ENCODE measurements at places on chromosomes 11 and 22.

DNA sequence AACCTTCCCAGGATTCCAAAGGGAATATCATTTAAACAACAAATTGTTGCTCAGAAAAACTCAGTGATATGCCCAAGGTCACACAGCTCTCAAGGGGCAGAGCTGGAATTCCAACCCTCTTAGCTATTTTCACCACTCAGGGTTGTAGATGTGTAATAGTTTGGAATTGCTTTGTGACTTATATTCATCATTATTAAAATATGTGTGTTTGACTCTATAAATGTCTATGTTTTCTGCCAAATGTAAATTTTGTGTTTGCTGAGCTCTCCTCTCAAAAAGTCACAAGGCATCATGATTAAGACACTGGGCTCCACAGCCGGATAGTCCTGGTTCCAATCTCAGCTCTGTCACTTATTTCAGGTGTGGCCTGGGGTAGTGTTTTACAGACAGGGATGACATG lies 407.3 kb downstream of the TMEM135 start:
- no peak for DNase-seq

DNA sequence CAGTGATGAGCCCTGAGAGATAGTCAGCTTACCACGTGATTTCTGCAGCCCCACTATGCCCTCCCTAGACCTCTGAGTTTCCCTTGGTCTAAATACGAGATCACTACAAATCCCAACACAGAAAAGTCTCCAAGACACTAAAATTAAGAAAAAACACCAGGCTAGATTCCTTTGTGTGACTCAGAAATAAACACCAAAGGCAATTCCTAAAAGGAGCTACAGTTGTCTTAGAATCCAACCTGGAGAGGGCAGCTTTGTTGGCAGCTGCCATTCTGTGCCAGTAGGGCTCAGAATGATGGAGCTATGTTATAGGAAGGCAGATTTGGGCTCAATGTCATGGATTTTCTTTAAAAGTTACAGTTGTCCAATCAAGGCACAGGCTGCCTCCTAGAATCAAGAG lies 37.1 kb upstream of the HMGXB4 start:
- no peak for DNase-seq

GRCh38 chr22:30884211-30885000 lies 84.2 kb downstream of the MORC2 start:
- DNase-seq, result no peak

DNA sequence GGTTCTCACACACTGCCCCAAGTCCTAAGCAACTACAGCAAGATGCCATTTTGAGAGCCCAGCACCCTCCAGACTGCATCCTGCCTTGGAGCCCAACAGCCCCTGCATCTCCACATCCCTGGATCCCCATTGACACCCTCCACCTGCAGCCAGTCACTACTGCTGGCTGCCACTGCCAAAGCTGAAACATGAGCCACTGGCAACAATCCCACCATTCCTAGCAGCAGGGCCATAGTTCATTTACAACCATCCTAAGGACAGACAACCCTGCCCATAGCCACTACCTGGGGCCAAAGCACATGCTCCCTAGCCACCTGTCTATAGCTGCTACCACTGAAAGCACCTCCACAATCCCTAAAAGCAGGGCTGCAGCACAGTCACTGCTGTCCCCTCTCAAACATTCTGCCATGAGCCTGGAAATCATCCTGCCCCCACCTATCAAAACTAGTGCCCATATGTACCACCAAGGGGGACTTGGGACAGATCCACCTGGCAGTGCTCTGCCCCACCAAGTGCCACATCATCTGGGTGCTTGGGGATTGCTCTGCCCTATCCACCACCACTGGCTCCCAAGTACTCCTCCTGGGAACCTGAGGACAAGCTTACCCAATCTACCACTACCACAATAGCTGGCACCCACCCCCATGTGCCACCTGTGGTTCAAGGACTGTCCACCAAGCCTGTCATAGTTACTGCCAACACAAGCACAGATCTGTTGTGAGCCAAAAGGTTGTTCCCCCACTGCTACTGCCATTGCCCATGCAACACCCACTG lies 138.8 kb upstream of the SOX6 start:
- DNase-seq, result no peak

DNA sequence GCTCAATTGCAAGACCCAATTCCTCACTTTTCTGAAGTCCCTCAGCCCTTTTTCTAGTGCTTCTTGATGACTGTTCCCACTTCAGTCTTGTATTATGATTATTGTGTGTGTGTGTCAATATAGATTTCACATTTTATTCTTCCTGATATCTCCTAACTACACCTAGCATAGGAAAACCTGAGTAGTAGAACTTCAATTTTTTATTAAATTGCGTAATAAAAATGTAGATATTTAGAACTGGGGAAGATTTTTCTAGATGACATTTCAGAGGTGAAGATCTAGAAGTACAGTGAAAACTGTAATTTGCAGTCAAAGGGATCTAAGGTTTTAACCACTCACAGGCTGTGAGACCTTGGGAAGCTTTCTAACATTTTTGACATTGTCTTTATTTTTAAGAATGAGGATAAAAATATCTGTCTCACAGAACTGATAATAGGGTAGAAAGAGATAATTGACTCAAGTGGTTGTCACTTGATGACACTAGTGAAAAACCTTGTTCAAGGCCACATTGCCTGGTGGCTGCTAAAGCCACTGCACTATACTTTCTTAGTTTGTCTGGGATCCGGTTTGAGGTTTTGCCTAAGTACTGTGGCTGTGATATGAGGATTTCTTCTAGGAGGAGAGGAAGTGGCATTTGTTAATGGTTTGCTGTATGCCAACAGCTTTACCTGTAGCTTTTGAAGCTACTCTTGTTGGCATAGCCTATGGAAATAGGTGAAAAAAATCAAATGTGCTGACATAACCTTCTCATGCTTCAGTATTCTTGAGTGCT lies 32.2 kb upstream of the SESN3 start:
- DNase-seq, result no peak

- DNase-seq, result peak; percentile 82
These were observed 11.4 kb downstream of the PACS1 start for GRCh38 chr11:66081505-66081904.

DNA sequence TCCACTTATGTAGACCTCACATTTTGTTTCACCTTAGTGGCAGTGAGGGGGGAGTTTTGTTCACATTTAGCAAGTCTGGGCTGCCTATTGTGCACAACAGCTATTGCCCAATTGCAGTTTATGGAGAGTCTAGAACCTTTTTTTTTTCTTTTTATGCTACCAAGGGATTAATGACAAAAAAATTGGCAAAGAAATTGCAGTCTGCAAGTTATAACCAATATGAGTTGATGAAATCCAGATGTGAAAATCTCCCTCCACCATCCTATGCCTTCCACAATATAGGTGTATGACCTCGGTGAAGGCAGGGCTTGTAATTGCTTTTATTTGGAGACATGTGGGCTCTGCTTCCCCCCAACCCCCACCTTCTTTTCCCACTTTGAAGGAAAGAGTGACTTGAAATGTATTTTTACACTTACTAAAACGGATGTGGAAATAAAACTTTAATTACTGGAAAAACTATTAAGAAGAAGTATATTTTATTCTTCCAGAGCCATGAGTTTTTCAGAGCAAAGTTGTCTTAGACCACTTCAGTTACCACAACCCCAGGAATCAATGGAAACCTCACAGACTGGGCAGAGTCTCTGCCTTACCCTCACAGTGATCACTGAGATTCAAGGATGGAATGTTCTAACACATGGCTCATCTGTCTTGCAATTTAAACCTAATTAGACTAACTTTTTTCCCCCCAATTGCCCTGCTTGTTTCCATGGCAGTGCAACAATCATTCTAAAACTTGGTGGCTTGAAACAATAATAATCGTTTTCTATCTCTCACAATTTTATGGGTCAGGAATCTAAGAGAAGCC lies 120.8 kb upstream of the SLC5A12 start:
- DNase-seq, result no peak

DNA sequence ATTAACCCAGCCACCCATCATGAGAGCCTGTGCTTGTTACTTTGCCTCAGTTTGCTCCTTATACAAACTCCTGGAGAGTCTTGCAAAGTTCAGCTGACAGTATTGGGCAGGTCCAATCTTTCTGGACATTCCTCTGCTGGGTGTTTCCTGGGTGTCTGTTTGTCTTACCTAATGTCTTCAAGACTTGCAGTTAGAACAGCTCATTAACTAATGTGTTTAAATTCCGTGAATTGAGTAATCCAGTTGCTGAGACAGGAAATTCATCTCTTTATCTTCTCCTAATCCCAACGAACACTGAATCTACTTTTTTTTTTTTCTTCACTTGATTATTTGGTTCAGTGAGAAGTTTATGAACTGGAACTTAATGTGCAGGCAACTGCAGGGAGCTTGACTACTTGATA lies 20.6 kb downstream of the BCO2 start:
- no peak for DNase-seq

DNA sequence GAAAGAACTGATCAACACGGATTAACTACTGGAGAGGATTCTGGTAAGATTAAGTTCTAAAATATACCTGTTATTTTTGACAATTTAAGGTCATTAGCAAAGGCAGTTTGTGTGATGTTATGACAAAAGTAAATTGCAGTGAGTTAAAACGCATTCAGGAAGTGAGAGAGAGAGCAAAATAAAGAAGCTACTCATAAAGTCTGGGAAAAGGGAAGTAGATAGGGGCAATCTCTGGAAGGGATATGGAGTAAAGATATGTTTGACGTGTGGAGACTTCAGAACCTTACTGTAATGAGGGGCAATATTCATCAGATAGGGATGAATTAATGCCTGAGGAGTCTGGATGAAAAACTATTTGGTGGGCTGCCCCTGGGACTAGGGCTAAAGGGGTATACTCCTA lies 16.8 kb downstream of the OR56B4 start:
- no peak for DNase-seq

DNA sequence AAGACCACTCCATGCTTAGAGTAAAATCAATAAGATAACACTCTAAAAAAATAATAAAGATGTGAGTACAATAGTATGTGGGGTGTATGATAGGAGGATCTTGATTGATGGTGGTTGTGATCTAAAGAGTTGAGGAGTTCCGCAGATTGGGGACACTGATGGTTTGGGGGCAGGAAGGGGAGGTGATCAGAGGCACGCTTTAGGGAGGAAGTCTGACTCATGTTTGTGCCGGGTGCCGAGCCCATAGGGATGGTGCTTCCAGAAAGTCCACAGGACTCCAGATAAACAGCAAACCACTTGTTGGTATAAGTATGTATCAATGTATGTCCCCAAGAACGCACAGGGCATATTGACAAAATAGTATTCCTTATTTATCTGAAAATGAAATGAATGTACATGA lies 27.5 kb downstream of the LINC01488 start:
- no peak for DNase-seq

- no peak for DNase-seq
These were observed 11.4 kb downstream of the LPXN start for GRCh38 chr11:58564231-58564630.

DNA sequence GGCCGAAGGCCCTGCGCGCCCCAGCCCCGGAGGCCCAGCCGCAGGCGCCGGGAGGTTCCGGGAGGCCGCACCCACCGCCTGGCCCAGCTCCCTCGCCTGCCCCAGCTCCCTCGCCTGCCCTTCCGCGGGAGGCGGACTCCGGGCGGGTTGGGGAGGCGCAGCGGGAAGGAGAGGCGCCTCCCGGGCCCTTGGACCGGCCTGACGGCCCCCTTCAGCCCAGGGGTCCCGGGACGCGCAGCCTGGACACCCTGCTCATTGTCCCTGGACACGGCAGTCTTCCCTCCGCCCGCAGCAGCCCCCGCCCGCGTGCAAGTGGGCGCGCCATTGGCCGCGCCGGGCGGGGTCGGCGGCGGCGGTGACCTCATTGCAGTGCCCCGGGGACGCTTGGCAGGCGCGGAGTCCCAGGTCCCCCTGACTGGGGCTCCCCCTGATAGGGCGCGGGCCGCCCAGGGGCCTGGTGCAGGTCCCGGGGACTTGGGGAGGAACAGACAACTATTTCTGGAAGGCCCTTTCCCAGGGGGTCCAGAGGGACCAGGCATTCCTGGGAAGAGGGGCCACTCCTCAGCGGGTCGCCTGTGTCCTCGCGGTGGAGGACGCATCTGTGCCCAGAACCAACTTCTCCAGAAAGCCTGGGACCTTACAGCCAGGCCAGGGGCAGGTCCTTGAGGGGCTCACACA lies 501 bp downstream of the CD151 start:
- DNase-seq, result no peak

DNA sequence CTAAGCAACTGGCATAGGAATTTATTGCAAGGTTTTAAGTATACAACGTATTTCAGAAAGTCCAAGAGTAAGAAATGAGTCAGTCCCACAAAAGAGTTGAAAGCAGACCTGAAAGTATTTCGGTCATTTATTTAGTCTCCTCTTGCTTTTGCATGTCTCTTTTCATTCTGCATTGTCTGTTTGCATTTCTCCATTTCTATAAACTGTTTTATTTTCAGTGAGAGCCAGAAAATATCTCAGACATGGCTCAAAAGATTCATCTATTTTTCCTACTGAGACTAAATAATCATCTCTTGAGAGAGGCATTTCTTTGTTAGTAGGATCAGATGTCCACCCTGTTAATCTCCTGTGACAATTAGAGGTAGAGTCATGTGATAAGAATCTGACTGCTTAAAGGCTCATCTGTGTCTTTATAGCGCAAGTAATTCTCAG lies 219.1 kb upstream of the CCDC179 start:
- DNase-seq, result no peak

DNA sequence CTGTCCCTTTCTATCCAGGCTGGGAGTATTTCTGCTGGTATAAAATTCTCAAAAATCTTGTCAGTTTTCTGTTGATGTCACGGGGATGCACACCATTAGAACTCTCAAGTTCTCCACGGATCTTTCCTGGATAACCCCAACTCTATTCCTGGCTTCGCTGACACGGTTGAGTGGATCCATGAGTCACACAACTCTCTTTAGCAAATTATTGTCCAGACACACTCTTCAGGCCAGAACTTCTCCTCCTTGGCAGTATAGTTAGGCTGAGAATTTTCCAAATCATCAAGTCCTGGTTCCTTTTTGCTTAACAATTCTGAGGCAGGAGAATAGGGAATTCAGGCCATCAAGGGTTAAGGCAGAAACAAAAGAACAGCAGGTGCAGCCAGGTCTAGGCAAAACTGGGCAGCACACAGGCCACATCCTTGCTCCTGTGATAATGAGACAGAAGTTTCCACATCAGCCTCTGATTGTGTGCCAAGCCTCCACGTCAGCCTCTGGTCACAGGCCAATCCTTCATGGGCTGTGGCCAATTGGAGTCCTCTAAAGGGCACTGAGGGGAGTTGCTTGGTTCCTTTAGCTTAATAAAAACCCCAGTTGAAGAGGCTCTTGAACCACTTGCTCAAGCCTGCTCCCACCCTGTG lies 5.7 kb upstream of the ACAT1 start:
- DNase-seq, result no peak

- no peak for DNase-seq
These were observed 6.2 kb downstream of the SRSF8 start for GRCh38 chr11:95072948-95073347.

- DNase-seq, result no peak
These were observed 6.9 kb upstream of the ACR start for GRCh38 chr22:50730941-50731661.

DNA sequence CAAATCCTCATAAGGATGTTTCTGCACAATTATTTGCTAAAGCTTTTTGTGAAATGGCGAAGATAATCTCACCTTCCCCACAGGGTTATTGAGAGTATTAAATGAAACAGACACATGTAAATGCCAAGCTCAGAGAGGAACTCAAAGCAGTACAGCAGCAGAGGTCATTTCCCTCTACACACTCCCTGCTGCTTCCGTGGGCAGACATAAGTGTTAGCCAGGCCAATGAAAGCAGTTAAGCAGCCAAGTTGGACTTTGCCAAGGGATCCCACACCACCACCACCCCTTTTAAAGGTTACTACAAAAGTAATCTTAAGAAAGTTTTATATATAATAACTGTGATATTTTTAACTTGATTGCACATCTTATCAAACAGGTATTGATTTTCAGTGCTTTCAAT lies 4.0 kb upstream of the FAM111A start:
- DNase-seq, result no peak

GRCh38 chr11:19777039-19777376 lies 64.4 kb downstream of the NAV2 start:
- no peak for DNase-seq

All from T-cell (primary cell).